Melanocyte of skin (primary cell): ENCODE measurements at places on chromosomes 6 and 20. TPM values are rescaled to one million over a fixed set of nuclear protein-coding genes. Genes with fewer than 3 reads are reported as not detected.

The TENT5A gene
- 29.0 and 47.5 TPM in 2 replicates for total RNA-seq

The MAP3K4 gene
- total RNA-seq, result 7.6 and 12.0 TPM in 2 replicates

The UFL1 gene
- total RNA-seq, result 22.6 and 35.6 TPM in 2 replicates

The FOXC1 gene
- total RNA-seq, result 0.33 and 0.93 TPM in 2 replicates

The GSTA1 gene
- total RNA-seq, result not detected in 2 replicates

The XPO5 gene
- 59.2 and 137 TPM in 2 replicates for total RNA-seq

The MYO6 gene
- 3.4 and 5.8 TPM in 2 replicates for total RNA-seq

The NHLRC1 gene
- 3.1 and 3.6 TPM in 2 replicates for total RNA-seq

The BTBD9 gene
- 12.2 and 14.3 TPM in 2 replicates for total RNA-seq

The RIPOR2 gene
- total RNA-seq, result 3.4 and 4.4 TPM in 2 replicates

The HCRTR2 gene
- not detected in 2 replicates for total RNA-seq

The SLC22A3 gene
- under 0.01 TPM in 1 of 2 replicates, not detected in the other for total RNA-seq

The PRSS16 gene
- under 0.01 TPM in 1 of 2 replicates, not detected in the other for total RNA-seq

The TMEM181 gene
- total RNA-seq, result 48.3 and 70.8 TPM in 2 replicates

The FOXQ1 gene
- not detected in 2 replicates for total RNA-seq

The ZNF165 gene
- total RNA-seq, result 0.31 and 0.67 TPM in 2 replicates

The TNF gene
- total RNA-seq, result 0.34 TPM in 1 of 2 replicates, not detected in the other

The TCFL5 gene
- 25.8 and 37.8 TPM in 2 replicates for total RNA-seq
